Thoracic aorta (tissue), 2 donors: ENCODE measurements at places on chromosomes 7 and 10.

- DNase-seq = no peak
- H3K4me3 ChIP-seq = no peak overlapping the region
- H3K27ac ChIP-seq = no peak overlapping the region
- peaks cover 68% of the 10 kb centered on the region for H3K4me1 ChIP-seq
- H3K36me3 ChIP-seq = peaks cover 14% of the 10 kb centered on the region
Measured at GRCh38 chr10:31358688-31359330, 39.8 kb downstream of the ZEB1 start.

DNA sequence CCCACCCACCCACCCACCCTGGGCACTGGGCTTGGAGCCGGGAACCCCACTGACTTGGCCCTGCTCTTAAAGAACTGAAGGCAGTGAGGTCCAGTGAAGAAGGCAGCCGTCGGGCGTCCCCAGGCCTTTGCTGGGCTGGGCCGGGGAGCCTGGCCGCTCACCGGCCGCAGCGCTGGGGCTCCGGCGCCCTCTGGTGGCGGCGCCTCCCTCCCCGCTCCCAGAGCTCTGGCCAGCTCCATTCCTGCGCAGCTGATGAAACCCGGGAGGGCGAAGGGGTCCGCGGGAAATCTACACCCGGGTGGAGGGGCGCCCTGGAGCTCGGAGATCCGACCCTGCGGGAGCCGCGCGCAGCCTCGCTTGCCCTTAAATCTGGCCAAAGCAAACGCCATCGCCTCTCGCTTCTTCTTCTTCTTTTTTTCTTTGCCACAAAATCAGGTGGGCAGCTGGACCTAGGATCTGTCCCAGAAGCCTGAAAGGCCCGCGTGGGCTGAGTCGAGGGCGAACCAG is 1.7 kb upstream of the CXCL12 start:
- H3K36me3 ChIP-seq = no peaks in the 10 kb centered on the region
- H3K27me3 ChIP-seq = no peaks in the 10 kb centered on the region
- DNase-seq = no peak

- peaks cover 14% of the 10 kb centered on the region for H3K27me3 ChIP-seq
- DNase-seq = no peak
- H3K4me3 ChIP-seq = no peak overlapping the region
Measured at GRCh38 chr10:101563007-101563406, 25.1 kb downstream of the POLL start.

- no peaks in the 10 kb centered on the region for H3K27me3 ChIP-seq
- H3K4me3 ChIP-seq = no peak overlapping the region
- peaks cover 54% of the 10 kb centered on the region for H3K36me3 ChIP-seq
- no peak for DNase-seq
- H3K4me1 ChIP-seq = peaks cover 40% of the 10 kb centered on the region
Measured at GRCh38 chr7:510131-510481, 9.5 kb downstream of the PDGFA start.

DNA sequence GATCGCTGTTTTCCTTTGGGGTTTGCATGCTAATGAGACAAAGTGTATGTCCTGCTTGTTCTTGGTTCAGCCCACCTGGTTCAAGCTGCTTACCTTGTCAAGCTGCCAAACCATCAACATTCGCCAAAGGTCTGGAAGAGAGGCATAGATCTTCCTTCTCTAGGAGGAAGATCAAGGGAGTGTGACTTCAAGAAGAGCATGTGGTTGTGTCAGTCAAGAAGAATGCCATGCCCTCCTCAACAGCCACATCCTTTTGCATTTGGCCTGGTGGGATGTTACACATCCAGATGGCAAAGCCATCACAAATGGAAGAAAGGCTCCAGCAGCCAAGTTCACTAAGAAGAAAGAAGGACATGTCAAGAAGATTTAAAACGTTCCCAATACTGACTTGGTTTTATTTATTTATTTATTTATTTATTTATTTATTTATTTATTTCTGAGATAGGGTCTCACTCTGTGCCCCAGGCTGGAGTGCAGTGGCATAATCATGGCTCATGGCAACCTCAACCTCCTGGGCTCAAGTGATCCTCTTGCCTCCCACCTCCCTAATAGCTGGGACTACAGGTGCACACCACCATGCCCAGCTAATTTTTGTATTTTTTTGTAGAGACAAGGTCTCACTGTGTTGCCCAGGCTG is 5.1 kb upstream of the PIP4K2A start:
- no peaks in the 10 kb centered on the region for H3K36me3 ChIP-seq
- no peak overlapping the region for H3K27ac ChIP-seq

DNA sequence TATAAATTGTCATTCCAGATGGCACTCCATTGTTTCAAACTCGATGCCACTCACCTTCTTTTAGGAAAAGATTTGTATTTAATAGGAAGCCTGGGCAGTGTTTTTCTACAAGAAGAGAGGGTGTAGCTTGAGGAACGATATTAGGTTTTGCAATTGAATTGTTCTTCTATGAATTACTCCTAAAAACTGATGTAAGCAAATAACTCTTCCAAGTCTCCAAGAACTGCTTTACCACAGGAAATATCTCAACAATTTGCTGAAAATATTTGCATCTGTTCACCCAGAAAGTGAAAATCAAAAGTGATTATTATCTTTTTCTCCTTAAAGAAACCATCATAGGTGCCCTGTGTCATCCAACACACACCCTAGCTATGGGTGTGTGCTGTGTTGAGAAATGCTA is 261.3 kb upstream of the MEOX2 start:
- DNase-seq = no peak
- no peaks in the 10 kb centered on the region for H3K27me3 ChIP-seq
- no peak overlapping the region for H3K27ac ChIP-seq
- no peaks in the 10 kb centered on the region for H3K4me1 ChIP-seq
- H3K36me3 ChIP-seq = no peaks in the 10 kb centered on the region

DNA sequence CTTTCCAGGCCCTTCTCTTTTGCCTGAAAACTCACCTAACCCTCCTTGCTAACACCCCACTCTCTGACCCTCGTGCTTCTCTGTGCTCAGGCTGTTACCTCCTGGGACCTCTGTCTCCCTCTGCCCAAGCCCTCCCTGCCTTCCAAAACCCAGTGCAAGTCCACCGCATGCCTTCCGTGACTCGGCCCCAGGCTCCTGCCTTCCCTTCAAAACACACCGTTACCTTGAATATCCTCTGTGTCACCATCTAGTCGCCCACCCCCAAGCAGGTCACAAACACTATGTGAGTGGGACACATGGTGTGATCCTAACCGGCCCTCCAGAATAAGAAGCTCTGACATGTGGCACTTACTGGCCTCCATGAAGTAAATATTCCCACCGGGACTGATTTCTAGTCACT is 176.7 kb downstream of the GRID1 start:
- no peaks in the 10 kb centered on the region for H3K4me1 ChIP-seq
- no peaks in the 10 kb centered on the region for H3K27me3 ChIP-seq
- H3K4me3 ChIP-seq = no peak overlapping the region
- no peaks in the 10 kb centered on the region for H3K36me3 ChIP-seq

DNA sequence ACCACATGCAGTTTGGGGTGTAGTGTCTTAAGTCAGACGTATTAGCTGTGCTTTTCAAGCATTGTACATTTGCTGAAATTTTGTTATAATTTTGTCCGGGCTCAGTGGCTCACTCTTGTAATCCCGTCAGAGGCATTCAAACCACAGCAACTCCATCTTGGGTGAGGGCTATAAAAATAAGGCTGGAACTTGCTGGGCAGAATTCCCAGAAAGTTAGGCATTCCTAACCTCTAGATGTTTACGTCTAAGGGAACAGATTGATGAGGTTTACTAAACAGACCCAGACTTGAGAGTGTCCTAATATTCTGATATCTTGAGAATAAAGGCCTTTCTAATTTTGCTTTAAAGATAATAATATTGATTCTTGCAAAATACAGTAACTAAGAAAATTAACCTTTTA is 957.8 kb downstream of the NXPH1 start:
- no peaks in the 10 kb centered on the region for H3K4me1 ChIP-seq
- no peak overlapping the region for H3K27ac ChIP-seq
- no peaks in the 10 kb centered on the region for H3K36me3 ChIP-seq
- H3K27me3 ChIP-seq = no peaks in the 10 kb centered on the region

GRCh38 chr7:66700633-66701131 is 39.9 kb upstream of the RABGEF1 start:
- peak overlapping the region; percentile 61 for H3K4me3 ChIP-seq
- peak overlapping the region; percentile 76 for H3K27ac ChIP-seq
- DNase-seq = no peak
- no peaks in the 10 kb centered on the region for H3K36me3 ChIP-seq

- H3K4me3 ChIP-seq = no peak overlapping the region
- H3K36me3 ChIP-seq = no peaks in the 10 kb centered on the region
- no peaks in the 10 kb centered on the region for H3K27me3 ChIP-seq
- no peak overlapping the region for H3K27ac ChIP-seq
- DNase-seq = no peak
Measured at GRCh38 chr7:137421366-137421765, 77.8 kb upstream of the PTN start.

- peaks cover 32% of the 10 kb centered on the region for H3K4me1 ChIP-seq
- DNase-seq = no peak
- H3K27ac ChIP-seq = no peak overlapping the region
- H3K4me3 ChIP-seq = no peak overlapping the region
- no peaks in the 10 kb centered on the region for H3K27me3 ChIP-seq
Measured at GRCh38 chr10:87942884-87943527, 79.6 kb downstream of the PTEN start.

DNA sequence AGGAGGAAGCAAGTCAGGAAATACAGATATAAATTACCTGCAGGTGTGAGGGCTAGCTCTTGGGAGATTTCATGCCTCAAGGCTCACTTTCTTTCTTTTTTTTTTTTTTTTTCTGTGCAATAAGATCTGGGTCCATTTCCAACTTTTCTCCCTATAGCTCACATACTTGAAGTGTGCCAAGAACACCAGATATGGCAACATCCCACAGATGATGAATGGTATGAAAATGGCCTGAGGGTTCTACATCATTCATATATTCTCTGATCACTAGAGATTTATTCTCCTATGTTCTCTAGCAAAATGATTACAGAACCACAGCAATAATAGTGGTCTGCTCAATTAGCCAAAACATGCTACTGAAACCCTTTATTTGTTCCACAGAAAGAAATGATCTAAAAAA is 117.2 kb downstream of the LRRTM3 start:
- H3K27me3 ChIP-seq = no peaks in the 10 kb centered on the region
- H3K4me1 ChIP-seq = no peaks in the 10 kb centered on the region
- H3K4me3 ChIP-seq = no peak overlapping the region
- no peak overlapping the region for H3K27ac ChIP-seq

- no peaks in the 10 kb centered on the region for H3K36me3 ChIP-seq
- DNase-seq = no peak
- no peak overlapping the region for H3K4me3 ChIP-seq
- H3K27me3 ChIP-seq = peaks cover 7% of the 10 kb centered on the region
- H3K4me1 ChIP-seq = no peaks in the 10 kb centered on the region
Measured at GRCh38 chr7:156614434-156615264, 25.9 kb upstream of the RNF32 start.

DNA sequence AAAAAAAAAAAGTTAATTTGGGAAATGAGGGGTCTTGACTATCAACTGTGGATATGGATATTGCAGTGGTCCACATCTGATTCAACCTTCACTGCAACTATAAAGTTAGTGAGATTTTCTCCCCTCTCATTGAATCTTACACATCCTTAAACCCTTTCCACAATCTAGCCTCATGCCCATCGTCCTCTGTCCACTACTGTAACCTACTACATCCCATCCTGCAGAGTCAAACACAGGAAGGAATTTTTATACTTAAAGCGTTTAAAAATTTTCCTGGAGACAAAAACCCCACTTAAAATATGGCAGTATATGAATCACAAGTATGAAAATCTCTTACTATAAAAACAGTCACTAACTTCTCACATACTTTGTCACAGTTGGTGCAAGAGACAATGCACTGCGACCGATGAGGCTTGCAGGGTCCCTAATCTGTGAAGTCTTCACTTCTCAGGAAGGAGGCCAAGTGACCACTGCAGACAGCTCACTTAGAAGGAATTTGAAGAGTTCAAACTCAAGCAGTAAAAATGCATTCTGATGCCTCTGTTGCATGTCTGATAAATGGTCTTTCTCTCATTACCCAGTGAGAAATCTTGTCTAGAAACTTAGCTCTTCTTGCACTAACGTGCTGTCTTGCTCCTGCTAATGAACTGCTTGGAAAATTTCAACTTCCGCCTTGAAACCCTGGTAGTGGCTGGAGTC is 50.3 kb upstream of the ST8SIA6 start:
- no peaks in the 10 kb centered on the region for H3K36me3 ChIP-seq
- H3K4me1 ChIP-seq = no peaks in the 10 kb centered on the region
- no peak for DNase-seq

GRCh38 chr10:126690534-126690933 is 20.0 kb upstream of the C10orf90 start:
- no peaks in the 10 kb centered on the region for H3K4me1 ChIP-seq
- H3K4me3 ChIP-seq = no peak overlapping the region
- H3K27me3 ChIP-seq = no peaks in the 10 kb centered on the region

- H3K27ac ChIP-seq = peak overlapping the region; percentile 89
- peak overlapping the region; percentile 63 for H3K4me3 ChIP-seq
- H3K36me3 ChIP-seq = no peaks in the 10 kb centered on the region
- peaks cover 58% of the 10 kb centered on the region for H3K4me1 ChIP-seq
- no peaks in the 10 kb centered on the region for H3K27me3 ChIP-seq
Measured at GRCh38 chr10:103044942-103045489, 126.9 kb downstream of the CNNM2 start.

GRCh38 chr10:72831696-72832409 is 61.7 kb upstream of the OIT3 start:
- H3K4me3 ChIP-seq = peak overlapping the region; percentile 56
- H3K27me3 ChIP-seq = no peaks in the 10 kb centered on the region
- peaks cover 13% of the 10 kb centered on the region for H3K4me1 ChIP-seq
- no peaks in the 10 kb centered on the region for H3K36me3 ChIP-seq
- no peak overlapping the region for H3K27ac ChIP-seq

DNA sequence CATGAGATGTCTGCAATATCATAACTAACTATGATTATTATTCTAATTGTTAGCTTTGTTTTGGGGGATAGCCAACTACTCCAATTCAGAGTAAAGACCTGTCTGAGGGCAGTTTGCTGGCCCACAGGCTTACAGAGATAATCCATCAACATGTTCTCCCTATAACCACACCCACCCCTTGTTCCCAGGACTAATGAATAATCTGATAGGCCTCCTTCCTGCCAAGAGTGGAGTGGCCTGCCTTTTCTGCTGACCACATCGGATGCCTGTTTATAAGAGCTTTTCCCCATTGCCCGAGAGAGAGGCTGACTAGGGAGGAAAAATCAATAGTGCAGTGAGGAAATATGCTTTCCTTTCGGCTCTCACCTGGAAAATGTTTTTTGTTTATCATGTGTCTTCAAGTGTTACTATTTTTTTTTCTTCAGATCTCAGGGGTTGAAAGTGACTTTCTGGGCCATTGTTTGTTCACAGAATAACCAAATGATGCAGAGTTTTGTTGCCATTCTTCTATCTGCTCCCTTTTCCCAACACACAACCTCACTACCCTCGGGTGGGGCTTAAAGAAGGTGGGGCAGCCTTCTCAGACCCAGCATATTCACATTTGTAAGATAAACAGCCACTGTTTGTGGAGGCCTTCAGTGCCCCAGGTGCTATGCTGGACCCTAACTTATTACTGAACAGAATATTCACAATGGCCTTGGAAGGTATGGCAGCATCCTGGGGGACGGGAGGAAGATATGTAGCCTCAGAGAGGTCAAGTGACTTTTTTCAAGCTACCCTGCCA is 38.4 kb downstream of the PLPP4 start:
- no peak overlapping the region for H3K27ac ChIP-seq
- no peak for DNase-seq
- no peak overlapping the region for H3K4me3 ChIP-seq
- no peaks in the 10 kb centered on the region for H3K4me1 ChIP-seq
- no peaks in the 10 kb centered on the region for H3K27me3 ChIP-seq
